Left ventricle myocardium inferior (tissue), 1 donor: ENCODE measurements at places on chromosomes 5 and 9.

DNA sequence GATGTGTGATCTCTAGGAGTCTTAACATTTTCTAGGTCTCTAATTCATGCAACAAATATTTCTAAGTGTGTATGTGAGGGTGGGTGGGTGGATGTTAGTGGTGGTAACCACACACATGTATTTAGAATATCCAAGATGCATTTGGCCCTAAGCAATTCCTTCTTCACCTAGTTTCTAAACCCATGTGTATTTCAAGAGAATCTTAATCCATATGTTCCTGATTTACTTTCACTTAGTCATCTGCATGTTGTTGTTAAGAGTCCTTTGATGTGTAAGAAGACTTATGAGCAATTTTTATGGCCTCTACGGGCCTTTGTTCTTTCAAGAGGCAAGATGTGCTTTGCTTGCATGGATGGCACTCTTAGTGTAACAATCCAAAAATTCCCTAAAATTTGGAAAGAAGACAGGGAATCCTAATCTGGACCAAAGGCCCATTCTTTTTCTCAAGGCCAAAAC, 282.6 kb downstream of the SPATA31D1 start:
- no peak for DNase-seq

DNA sequence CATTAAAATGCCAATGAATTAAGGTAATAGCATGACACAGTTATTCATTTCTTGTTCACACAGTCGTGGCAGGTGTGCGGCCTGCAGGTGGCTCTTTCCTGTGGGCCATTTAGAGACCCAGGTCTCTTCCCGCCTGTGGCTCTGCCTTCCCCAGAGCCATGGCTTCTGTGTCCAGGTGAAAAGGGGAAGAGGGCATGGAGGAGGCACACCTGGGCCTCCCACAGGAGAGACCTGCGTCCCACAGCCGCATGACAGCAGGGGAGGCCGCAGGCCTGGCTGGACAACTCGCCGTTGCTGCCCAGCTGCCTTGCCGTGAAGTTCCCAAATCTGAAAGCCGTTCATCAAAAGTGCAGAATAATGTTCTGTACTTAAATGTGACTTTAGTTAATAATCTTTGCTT, 14.4 kb upstream of the PLEKHG4B start:
- no peak for DNase-seq

- DNase-seq = no peak
These were observed 122.0 kb downstream of the GALNT10 start for GRCh38 chr5:154312576-154312975.

DNA sequence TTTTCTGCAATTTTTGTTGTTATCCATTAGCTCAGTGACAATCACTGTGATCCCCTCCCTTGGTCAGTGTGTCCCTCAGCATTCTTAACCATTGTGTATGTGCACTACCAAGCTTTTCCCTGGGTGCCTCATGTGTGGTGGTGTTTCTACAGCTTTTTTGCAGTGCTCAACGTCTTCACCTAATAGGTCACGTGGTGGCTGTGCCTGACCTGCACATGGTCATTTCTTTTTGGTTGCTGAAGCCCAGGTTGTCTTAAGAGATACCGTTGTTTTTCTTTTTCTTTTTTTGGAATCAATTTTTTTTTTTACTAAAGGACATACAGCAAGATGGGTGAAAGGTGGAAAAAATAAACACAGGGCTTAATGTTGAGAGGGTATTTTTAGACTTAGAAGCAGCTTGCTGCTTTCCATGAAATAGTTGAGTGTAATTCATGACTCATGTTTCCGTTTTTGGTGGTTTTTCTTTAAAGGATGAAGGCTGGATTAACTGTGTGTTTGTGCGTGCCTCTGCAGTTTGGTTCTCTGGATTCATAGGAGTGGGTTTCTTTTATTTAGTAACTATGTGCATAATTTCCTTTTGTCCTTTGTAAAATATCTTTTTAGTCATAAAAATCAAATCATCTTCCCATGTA, 22.2 kb downstream of the SH3GL2 start:
- no peak for DNase-seq

DNA sequence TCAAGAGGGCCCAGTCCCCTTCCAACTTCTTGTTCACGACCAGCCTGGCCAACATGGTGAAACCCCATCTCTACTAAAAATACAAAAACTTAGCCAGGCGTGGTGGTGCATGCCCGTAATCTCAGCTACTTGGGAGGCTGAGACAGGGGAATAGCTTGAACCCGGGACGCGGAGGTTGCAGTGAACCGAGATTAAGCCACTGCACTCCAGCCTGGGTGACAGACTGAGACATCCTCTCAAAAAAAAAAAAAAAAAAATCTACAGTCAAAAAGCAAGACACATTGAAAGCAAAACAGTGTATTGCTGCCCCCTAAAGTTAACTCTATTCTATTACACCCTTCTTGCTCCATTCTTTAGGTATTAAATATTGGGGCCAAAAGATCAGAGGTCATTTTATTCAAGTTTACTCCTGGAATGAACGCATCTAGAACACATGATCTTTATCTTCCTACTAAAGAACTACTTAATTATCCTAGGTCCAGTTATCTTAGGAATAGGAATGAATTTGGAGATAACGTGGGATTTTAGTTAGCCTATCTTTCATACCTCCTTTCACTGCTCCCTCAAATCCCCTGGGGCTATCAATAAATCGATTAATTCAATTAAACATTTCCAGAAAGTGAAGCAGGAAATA, 2.4 kb downstream of the ATG12 start:
- DNase-seq = no peak
